Lung microvascular endothelial cell (primary cell): ENCODE measurements at places on chromosomes 12 and 14. TPM values are rescaled to one million over a fixed set of nuclear protein-coding genes. Genes with fewer than 3 reads are reported as not detected.

DNA sequence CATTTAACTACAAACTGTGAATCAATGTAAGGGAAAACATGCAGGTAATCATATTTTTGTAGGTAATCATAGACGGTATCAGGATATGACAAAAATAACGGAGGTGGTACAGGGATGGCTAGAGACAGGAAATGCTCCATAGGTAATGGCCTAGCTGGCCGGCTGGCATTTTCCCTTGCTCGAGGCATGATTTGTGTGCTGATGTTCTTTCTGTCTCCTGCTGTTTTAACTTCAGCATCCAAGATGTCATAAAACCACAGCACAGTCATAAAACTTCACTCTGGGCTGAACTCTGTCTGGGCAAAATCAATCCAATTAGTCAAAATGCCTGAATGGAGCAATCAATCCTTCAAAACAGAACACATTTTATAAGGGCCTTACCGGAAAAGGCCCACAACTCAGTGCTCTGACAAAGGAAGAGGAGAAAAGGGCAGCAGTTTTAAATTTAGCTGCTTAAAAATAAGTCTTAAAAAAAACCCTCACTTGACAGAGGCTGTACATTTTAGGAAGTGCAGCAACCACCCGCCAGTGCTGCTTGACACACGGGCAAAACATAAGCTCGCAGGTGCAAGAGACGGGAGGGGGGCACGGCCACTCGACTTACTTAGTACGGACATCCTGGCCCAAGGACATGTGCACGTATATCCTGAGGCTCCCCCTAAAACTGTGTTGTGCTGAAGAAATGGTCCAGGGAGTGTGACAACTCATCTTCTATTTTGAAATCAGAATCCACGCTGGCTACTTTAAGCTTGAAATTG, 40.5 kb upstream of the GPR68 start:
- no peak for DNase-seq

DNA sequence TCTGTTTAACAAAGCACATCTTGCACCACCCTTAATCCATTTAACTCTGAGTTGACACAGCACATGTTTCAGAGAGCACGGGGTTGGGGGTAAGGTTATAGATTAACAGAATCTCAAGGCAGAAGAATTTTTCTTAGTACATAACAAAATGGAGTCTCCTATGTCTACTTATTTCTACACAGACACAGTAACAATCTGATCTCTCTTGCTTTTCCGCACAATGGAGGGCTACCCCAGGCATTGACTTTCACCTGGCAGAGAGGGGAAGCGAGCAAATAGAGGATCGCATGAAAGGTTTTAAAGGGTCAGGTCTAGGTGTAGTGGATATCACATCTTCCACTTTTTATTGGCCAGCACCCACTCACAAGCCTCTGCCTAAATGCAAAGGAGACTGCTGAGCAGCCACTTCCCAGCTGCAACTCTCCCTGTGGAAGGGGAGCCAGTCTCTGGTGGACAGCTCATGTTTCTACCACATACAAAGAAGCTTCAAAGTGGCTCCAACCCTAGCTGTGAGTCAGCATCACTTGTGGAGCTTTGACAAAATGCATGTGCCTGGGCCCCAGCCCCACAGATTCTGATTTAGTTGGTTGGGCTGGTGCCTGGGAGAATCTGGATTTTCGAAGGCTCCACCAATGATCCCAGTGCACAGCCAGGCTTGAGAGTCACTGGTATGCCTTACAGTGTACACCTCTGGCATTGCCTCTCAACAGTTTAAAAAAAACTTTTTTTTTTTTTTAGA, 7.2 kb upstream of the FNTB start:
- DNase-seq: no peak

Gene HOXC13
- not detected in 2 replicates for total RNA-seq

- DNase-seq: no peak
These were observed 417.2 kb upstream of the SYT1 start for GRCh38 chr12:78447373-78447772.

Gene TAS2R50
- total RNA-seq: 1.1 and 1.2 TPM in 2 replicates

Gene SIX1
- total RNA-seq: under 0.01 and 0.22 TPM in 2 replicates

DNA sequence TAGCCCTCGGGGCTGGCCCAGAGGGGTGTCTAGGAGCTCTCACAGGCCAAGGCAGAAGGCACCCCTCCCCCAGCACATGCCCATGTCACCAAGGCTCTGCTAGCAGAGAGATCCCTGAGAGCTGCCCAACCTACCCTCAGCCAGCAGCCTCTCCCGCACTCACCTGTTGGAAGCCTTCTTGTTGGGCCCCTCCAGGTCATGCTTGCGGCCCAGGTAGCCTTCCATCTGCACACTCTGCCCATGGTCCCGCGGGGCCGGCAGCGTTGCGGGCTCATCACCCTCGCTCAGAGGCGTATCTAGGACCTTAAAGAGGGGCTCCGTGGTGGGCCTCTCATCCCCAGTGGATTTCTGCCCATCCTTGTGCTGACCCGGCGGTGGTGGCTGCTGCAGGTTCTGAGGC, 49.1 kb downstream of the PLEKHG3 start:
- DNase-seq: no peak

DNA sequence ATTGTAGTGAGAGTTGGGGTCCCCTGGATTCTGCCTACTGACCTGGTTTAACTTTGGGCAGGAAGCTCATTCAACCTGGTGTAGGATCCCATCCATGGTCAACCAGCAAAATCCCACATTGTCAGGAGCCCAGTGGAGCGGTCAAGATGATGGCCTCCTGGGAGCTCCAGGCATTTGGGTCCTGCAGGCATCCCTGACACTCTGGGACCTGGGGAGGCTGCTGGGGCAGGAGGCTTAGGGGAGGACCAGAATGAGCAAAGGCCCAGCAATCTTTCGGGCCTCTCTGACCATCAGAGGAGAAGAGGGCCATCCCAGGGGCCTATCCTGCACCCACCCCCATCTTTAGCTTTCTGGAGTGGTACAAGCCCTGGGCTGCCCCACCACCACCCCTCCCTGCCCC, 104.0 kb downstream of the PRMT8 start:
- no peak for DNase-seq

DNA sequence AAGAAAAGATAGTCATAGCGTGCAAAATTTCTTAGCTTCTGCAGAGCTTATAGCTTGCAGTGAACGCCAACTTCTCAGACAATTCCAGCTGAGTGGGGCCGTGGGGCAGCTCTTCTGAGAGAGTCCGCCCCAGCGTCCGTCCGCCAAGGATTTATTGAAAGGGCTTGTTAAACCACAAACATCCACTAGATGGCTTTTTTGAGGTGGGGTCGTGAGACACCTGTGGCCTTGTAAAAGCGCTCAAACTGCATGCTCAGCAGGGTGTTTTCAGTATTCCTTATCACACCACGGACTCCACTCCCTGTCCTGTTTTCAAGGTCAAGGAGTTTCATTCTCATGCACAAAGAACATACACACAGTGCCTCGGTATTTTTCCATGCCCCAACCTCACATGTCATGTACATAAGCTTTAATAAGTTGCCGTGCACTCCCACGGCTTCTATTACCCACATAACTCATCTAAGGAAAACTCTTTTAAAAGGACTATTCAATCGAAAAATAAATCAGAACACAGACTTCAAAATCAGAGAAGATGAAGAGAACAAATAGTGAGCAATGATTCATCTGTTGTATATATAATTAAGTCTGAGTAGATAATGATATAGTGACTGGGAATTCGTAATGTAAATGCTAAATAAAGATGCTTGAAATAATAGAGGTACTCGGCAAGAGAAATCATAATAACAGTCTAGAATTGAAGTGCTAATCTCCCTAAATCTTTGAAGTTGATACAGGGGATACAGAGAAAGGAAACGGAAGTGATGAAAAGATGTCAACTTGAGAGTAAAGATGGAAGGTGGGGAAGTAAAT, 46.7 kb downstream of the WBP11 start:
- peak; percentile 18 for DNase-seq

- no peak for DNase-seq
These were observed 111.0 kb upstream of the LHX5 start for GRCh38 chr12:113582521-113583218.

GRCh38 chr12:98924-99352, 32.4 kb downstream of the IQSEC3 start:
- no peak for DNase-seq

GRCh38 chr14:75858362-75858761, 123.4 kb downstream of the TGFB3 start:
- no peak for DNase-seq

DNA sequence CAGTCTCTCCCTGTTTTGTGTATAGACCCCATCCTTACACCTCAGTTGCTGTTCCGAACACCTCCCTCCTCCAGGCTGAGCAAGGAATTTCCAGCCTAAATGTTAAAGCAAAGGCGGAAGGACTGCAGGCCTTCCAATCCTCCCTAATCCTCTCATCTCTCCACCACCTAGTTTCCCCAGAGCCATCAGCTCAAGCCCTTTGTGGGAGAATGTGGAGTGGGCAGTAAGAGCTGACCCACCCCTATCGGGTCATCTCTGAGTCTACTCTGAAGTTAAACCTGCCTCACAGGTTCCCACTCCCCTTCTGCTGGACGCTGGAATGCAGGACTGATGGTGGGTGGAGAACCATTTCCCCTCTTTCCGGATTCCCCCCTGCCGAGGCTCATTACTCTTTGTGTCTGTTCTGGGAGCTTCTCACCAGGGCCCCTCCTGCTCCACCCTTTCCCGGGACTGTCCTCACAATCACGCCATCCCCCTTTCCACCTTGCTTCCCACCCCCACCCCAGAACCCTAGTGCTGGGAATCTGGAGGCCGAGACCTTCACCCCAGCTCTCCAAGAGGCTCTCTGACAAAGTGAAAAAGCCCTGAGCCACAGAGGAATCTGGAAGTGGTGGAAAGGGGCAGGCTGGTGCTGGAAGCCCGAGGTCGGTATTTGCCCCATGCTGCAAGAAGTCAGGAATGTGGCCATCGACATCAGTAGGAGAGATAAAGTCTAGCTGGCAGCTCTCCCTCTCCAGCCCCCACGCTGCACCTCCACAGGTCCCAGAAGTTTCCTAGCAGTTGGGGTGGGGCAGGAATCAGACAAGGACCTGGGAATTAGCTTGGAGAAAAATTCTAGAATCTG, 3.3 kb upstream of the KRT18 start:
- peak; percentile 54 for DNase-seq

DNA sequence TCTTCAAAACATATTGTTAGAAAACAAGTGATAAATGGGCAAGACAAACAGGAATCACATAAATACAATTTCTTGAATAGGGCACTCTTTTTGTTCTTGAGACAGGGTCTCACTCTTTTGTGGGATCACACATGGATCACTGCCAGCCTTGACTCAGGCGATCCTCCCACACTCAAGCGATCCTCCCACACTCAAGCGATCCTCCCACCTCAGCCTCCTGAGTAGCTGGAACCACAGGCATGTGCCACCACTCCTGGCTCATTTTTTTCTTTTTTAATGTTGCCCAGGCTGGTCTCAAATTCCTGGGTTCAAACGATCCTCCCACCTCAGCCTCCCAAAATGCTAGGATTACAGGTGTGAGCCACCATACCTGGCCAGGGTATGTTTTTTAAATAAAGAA, 57.4 kb downstream of the ATP2B1 start:
- DNase-seq: no peak

GRCh38 chr12:46380881-46381280, 8.3 kb upstream of the SLC38A2 start:
- no peak for DNase-seq

DNA sequence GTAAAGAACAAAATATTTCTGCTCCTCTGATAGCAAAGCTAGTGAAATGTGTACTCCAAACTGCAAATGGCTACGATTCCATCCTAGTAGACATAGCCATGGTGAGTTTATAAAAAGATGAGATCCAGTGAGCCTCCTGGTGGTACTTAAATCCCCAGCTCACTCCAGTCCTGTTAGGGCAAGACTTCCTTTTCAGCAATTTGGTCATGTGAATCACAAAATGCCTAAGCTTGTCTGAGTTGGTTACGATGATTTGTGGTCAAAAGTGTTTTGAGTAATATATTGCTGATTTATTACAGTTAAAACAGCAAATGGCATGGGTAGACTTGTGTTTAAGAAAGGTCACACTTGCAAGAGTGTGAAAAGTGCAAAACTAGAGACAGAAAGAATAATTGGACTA, 102.7 kb upstream of the NAV3 start:
- DNase-seq: no peak

Gene CMAS
- 17.4 and 18.7 TPM in 2 replicates for total RNA-seq

DNA sequence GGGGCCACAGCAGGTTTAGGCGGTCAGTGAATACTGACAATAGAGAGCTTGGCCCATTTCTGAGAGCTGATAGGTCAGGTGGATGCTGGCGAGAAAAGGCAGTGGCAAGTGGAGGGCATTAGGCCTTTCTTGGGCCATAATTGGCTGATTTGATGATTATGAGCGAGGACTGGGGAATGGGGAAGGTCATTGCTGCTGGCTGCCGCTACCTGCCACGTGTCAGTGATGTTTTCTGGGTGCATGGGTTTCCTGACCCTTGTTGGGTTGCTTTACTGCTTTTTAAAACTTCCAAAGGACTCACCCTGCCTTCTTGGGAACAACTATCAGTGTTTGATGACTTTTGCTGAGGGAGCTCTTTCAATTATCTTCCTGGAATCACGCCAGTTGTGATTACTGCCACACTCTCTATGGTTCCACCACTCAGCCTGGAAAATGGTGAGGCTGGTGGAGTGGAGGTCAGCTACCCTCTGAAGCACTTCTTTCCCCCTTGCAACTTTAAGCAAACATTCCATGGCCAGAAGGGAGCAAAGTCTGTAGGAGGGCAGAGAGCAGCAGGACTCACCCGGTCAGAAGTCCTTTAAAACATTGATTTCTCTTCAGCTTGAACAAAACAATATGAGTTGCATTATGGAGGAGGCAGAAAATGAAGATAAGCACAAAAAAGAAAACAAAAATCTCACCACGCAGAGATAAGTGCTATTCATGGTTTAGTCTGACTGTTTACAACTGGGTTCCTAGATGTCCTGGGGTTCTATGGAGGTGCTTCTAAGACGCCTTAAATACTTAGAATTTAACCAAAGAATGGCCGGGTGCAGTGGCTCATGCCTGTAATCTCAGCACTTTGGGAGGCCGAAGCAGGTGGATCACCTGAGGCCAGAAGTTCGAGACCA, 12.1 kb upstream of the SLC10A1 start:
- DNase-seq: no peak

Gene KRT5
- not detected in 2 replicates for total RNA-seq

DNA sequence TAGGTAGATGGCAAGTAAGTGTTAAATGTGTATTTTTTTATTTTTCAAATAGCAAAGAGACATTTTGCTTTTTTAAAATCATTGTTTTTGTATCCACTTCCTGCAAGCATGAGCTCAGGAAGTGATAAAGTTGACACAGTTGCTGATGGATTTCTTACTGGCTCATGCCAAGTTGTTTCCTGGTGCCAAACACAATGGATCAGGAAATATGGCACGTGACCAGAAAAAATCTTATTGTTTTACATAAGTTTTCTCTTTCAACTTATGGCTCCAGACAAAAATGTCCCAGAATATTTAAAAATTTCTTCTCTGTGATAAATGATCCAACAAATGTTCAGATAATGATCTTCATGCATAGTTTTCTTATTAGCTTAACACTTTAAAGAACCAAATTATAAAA, 1279.1 kb upstream of the FLRT2 start:
- DNase-seq: peak; percentile 97

GRCh38 chr14:22432348-22432976, 156.6 kb downstream of the DAD1 start:
- DNase-seq: peak; percentile 8

Gene MYBPC1
- total RNA-seq: not detected in 2 replicates

Gene ZDHHC22
- under 0.01 TPM in 1 of 2 replicates, not detected in the other for total RNA-seq

- no peak for DNase-seq
These were observed 244.2 kb upstream of the CCDC196 start for GRCh38 chr14:66242001-66242400.

Gene CLECL1
- not detected in 2 replicates for total RNA-seq

Gene FERMT2
- 58.6 and 61.3 TPM in 2 replicates for total RNA-seq
